ENCODE measurements at places on chromosomes 3 and 15.

DNA sequence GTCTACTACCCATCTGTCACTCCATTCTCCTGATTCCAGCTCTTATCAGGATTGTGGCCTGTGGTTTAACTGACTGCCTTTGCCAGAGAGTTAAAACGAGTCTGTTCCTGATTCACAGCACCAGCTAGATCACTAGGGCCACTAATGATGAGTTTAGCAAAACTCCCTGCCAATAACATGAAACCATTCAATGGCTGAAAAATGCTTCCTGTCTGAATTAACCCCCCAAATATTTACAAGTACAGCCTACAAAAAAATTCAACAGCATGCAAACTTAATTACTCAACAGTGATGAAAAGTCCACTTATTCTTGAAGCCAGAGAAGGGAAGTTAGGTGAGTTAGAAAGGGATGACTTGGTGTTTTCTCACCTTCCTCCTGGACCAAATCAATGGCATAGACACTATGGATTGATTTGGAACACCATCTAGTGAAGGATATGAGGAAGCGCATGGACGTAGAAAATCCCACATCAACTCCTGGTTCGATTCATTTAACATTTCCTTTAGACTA lies 141.4 kb downstream of the TGFBR2 start:
- no peak for DNase-seq

GRCh38 chr3:147414390-147415138 lies 5.4 kb downstream of the ZIC1 start:
- DNase-seq: no peak

DNA sequence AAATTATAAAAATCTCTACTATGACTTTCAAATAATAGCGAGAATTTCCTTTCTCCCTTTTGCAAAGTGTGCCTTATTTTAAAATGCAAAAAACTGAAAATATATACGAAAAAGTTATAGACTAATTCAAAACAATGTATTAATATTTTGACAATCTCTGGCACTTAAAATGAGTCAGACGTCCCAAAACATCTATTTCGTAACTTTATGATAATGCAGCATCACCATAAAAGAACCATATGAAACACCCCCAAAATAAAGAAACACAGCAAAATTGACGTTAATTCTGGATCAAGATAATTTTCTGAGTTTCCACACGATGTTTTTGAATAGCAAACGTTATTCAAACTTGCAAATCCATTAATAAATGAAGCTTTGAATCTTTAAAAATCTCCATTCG lies 1.0 kb downstream of the COPS2 start:
- DNase-seq: no peak

DNA sequence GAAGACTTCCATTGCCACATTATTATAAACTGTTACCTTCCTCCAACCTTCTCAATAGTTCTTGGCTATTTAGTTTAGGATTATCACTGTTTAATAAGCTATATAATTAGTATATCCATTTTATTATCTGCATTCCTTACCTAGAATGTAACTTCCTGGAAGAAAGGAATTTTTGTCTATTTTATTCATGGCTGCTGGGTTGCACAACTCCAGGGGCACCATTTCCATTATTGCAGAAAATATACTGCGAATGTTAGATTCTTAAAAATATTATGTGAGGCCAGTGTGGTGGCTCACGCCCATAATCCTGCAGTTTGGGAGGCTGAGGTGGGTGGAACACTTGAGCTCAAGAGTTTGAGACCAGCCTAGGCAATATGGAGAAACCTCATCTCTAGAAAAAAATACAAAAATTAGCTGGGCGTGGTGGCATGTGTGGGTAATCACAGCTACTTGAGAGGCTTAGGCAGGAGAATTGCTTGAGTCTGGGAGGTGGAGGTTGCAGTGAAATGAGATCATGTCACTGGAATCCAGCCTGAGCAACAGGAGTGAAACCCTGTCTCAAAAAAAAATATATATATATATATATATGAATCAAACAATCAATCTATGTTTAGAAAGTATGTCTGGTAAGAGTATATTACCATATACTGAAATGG lies 19.9 kb downstream of the CLDN1 start:
- no peak for DNase-seq

- no peak for DNase-seq
These were observed 207.9 kb upstream of the SATB1 start for GRCh38 chr3:18633002-18633401.

GRCh38 chr15:80333261-80333660 lies 70.9 kb upstream of the ARNT2 start:
- no peak for DNase-seq

- DNase-seq: no peak
These were observed 7.1 kb downstream of the CCR4 start for GRCh38 chr3:32958509-32958908.

- DNase-seq: no peak
These were observed 96.7 kb downstream of the TP63 start for GRCh38 chr3:189727898-189728297.

DNA sequence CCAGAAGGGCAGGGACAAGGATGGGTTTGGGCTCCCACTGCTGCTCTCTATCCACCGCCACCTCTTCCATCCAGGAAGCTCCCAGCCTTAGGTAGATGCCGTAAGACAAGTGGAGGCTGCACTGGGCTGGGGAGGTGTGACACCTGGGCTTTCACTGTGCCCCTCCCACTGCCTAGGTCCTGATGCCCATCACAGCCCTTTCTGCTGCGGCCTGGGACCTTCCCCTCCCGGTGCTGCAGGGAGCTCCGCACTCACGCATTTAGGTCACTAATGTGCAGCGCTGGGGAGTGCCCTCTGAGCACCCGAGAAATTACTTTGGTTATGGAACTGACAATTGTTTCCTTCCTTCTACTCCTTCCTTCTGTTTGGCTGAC lies 850 bp downstream of the LTF start:
- no peak for DNase-seq

DNA sequence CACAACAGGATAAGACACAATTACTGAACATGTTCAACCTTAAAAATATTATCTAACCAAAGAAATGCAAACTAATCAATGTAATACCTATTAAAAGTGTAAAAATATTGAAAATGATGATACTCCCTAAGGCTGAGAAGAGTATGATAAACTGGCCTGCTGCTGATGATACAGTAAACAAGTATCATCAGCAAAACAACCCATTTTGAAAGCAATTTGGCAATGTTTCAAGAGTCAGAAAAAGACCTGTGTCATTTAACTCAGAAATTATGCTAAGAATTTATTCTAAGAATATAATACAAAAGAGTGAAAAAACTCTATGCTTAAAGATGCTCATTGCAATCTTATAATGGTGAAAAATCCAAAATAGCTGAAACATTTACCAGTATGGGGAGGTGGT lies 22.1 kb downstream of the CCDC191 start:
- no peak for DNase-seq

GRCh38 chr3:194512895-194513601 lies 26.2 kb upstream of the ATP13A3 start:
- DNase-seq: no peak

DNA sequence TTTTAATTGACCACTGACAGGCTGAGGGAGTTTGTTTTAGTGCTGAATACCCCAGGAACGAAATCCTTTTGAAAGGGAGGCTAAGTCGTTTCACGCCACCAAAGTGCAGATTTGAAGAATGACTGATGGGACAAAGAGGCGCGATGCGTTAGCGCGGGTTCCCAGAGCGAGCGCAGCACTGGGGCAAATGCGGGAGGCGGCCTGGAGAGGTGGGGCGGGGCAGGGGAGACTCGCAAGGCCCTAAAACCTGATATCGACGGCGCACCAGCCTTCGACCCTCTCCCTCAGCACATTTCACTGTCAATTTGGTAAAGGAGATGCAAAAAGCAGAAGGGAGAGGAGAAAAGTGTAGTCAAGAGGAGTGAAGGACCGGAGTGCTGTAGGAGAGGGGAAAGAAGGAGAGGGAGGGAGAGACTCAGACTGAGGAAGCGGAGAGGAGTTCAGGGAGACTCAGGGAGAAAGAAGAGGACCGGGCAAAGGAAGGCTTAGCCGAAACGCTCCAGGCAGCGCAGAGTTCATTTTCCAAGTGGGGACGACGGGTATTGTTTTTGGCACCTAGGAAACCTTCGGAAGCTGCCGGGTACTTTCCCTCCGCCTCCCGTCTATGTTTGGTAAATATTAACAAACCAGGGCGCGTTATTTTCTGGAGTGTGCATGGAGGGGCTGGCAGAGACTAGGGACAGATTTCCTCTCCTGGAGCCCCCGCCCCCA lies 3.8 kb upstream of the FOXB1 start:
- no peak for DNase-seq

DNA sequence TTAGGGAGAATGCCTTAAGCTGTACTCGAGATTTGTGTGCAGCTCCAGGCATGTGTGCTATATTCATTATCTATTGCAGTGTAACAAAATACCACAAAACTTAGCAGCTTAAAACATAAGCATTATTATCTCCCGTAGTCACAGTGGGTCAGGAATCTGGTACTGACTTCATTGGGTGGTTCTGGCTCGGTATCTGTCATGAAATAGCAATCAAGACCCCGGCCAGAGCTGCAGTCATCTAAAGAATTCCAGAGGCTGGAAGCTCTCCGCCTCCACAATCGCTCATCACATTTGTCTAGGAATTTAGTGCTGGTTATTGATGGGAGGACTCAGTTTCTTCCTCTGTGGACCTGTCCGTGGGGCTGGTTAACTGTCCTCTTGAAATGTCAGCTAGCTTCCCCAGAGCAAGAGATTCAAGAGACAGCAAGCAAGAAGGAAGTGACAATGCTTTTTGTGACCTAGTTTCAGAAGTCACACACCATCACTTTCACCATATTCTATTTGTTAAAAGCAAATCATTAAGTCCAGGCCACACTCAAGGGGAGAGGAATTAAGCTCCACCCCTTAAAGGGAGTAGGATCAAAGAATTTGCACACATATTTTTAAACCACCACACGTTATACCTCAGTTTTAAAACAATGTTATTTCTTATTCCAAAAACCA lies 76.1 kb downstream of the TOP2B start:
- DNase-seq: no peak

DNA sequence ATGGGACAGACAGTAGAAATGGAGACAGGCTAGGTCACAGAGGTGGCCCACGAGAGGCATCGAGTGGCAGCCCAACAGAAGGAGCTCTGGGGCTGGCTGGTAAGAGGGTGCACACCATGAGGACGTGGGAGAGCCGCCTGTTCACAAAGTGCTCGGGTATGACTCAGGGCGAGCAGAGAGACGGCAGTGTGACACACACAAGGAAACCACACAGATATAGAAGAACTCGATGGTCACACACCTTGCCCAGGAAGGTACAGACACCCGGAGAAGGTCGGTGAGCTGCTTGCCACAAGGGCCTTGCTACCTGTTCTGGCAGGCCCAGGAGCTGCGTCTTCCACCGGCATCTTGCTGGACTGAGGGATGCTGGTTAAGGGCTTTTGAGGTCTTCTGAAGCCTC lies 50.2 kb downstream of the CA12 start:
- no peak for DNase-seq

GRCh38 chr15:45166834-45167630 lies 20.7 kb downstream of the SHF start:
- peak; percentile 81 for DNase-seq

DNA sequence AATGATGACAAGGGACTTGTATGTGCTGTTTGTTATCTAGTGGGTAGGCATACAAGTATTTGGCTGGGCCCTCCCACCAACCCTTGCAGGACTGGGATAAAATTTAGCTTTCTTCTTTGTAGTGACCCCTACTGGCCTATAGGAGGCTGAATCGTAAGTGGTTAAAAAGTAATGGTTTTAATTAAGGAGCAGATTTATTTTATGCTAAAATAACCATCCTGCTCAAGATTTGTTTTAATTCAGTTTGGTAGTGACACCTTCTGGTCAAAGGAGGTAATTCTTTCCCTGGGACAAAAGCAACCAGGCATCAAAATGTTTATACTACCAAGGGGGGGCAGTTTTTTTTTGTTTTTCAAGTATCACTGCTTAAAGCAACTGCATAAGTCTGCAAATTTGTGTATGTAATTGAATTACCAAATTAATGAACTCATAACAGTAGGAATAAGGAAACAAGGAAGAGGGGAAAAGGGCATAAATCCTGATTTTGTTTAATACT lies 70.7 kb downstream of the TOP2B start:
- peak; percentile 22 for DNase-seq

DNA sequence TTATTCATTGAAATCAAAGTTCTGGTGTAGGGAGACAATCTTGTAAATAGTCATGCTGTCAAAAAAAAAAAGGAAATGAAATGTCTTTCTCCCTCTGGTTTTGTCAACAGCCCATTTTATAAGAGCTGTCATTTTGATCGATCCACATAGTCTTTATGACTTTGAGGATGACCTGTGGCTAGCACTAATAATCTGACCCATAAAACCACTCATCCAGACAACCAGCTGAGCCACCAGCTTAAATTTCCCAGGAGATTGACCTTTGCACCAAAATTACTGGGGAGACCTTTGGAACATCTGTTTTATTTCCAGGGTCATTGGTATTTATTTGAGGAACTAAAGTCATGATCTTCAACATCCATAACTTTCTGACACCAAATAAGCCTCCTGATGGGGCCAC lies 98.5 kb upstream of the MME start:
- no peak for DNase-seq

DNA sequence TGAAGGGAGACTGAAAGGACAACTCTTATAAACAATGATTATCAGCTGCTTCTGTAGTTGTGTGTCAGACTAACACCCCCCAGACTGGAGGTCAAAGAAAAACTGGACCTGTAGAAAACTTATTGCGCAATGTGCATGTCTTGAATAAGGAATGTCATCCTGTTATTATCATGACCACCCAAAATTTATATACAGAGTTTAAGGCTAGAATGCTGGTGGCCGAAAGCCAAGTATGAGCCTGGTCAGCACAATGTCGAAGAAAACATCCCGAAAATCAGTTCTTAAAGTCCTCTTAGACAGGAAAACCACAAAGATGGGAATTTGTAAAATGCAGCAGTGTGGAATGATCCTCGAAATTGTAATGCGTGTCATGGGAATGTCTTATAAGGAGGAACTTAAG lies 29.3 kb downstream of the RFTN1 start:
- no peak for DNase-seq

GRCh38 chr15:34460451-34460850 lies 22.8 kb upstream of the GOLGA8A start:
- no peak for DNase-seq

DNA sequence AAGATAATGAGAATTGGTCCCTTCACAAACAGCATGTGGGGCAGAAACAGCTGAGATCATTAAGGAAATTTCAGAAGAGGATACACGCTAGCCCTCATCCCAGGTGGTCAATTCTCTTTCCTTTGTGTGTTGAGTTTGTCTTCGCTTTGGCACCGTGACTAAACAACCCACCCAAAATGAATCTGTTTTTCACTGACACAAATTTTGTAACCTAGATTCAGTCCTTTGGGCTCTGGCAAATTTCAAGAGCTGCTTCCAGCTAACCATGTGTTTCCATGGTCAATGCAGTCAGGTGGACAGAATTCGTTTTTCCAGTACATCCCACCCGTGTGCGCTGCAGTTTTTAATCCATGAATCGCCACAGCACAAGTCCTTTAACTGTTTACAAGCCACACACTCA lies 435.4 kb downstream of the WDR72 start:
- DNase-seq: no peak

DNA sequence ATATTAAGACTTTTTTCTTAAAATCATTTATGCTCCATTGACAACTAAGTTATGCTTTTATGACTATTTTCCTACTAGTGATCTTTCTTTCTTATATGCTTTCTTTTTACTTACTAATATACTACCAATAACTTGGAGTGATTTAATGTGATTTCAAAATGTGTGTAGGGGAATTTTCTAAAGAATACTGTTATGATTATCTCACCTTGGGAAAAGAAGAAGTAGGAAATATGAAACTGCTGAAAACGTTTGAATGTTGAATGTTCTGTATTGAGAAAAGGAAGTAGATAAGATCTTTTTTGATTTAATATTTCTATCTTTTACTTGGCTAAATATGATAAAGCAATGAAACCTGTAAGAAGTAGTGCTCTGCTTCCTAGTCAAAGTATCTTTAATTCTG lies 7.8 kb upstream of the CD200R1 start:
- DNase-seq: no peak

Data from CD4-positive, alpha-beta memory T cell (primary cell).